ENCODE measurements at places on chromosomes 6 and 20. TPM values are rescaled to one million over a fixed set of nuclear protein-coding genes. Genes with fewer than 3 reads are reported as not detected.
A peak's percentile ranks its signal among the peaks of the same experiment; 100 is the strongest.

GRCh38 chr6:125867483-125867942 is 76.8 kb downstream of the NCOA7 start:
- peak; percentile 81 for DNase-seq

DNA sequence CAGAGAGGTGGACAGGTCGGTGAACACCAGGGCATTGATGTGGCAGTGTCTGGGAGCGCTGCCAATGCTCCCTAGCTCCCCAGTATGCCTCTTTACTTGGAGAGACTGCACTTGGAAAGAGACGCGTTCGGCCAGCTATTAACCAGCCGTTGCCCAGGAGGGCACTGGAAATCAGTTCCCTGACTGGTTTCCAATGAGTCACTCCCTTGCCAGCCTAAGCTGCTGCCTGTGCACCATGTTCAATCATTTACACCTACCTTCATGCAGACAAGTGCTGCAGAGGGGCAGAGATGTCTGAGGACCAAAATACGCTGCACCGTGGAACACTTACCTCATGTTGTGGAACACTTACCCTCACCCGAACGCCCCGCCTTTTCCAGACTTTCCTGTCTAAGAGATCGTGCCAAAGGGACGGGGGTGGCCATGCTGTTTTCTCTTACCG is 151.6 kb downstream of the SOBP start:
- DNase-seq: no peak

DNA sequence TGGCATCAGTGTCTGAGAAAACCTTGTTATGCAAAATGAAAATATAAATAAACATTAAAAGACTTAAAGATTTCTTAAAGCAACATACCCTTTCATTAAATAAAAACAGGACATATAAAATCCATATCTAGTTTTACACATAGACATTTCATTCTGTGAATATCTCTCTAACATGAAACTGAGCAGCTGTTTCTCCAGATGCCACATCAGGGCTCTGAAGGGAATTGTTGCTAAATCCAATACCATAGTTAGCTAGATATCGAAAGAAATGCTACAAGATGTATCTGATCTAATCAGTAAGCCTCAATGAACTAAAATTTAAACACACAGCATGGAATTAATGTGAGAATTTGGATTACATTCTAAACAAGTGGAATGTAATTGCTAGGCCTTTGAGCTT is 74.5 kb downstream of the SAMD5 start:
- DNase-seq: no peak

DNA sequence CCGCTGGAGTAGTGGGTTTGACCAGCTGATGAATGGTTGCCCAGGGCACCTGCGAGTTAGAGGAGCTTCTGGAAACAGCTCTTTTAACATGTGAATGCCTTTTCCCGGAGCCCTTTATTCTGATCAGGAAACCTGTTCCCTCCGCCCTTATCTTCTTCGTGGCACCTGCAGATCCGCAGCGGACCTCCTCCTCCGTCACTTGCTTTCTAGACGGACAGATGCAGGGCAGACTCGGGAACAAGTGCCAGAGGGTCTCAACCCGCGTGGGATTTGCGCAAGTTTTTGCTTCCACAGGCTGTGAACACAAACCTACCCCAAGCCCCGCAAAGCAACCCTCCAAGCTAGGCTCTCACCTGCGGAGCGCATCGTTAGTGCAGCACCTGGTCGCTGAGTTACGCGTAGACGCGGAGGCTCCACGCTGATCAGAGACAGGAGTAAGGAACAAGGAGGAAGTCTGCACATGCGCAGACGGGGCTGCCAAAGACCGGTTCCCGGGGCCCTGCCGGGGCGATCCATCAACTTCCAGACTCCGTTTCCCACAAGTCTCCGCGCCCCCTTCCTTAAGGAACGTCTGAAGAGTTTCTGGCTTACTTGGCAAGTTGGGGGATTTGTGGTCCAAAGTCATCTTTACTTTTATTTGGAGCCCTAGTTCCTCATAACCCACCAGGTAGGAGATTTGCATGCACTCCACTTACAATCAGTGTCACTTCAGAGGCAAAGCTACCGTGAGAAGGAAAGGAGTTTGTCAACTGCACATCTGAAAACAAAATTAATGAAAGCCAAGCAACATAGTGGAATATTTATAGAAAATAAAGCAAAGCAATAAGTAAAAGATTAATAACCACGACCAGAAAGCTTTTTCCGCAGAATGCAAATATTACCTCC is 52.7 kb upstream of the ELMO2 start:
- peak; percentile 94 for DNase-seq

DNA sequence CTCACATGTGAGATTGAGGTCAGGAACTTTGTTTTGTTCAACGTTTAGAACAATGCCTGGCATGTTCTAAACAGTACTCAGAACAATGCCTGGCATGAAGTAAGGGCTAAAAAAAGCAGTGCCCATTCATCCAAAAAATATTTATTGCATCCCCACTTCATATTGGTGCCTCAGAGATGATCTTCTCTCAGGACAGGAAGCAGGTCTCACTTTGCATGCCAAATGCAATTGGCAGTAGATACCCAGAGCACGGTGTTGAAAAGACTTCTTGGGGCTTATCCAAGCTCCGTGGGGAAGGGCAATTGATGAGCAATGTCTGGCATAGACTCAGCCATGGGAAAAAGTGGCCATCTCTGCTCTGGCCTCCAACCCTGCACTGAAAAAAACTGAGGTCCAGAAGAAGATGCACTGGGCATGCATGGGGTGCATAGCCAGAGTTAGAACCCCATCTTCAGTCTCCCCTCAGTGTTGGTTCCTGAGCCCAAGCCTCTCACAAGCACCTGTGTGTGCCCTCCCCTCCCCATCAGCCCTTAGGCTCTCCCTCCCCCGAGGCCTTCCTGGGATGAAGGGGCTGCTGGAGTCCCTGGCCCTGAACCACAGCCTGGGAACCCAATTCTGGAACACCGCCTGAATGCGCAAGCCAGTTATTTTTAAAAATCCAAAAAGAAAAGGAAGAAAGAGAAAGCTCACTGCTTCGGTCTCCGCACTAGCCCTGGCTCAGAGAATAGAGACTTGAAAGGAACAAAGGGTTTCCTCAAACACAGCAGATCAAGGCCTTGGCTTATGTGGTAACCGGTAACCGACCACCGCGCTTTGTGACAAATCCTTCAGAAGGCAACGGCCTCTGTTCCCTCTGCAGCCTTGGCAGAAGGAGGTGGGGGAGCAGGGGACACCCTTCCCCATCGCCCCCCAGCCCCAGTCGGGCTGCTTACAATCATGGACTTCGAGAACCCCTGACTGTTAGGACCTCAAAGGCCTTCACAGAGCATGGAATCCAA is 78.5 kb upstream of the SIRPA start:
- DNase-seq: no peak

GRCh38 chr6:130574146-130574545 is 208.3 kb downstream of the TMEM200A start:
- DNase-seq: no peak

DNA sequence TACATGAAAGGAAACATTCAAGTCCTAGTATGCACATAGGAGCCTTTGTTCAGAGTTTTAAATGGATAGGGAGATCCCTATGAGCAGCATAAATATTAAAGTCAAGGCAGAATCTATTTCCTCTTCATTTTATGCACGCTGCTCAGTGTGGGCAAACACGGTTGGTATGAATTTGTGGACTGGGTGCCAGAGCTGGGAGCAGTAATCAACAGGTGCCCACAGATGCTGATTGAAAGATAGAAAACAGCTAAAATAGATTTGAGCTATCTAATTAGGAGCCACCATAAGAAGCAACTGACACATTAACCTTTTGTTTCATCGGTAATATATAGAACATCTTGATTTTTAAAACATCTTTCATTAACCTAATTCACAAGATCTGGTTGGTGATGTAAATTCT is 175.5 kb downstream of the EYS start:
- no peak for DNase-seq

DNA sequence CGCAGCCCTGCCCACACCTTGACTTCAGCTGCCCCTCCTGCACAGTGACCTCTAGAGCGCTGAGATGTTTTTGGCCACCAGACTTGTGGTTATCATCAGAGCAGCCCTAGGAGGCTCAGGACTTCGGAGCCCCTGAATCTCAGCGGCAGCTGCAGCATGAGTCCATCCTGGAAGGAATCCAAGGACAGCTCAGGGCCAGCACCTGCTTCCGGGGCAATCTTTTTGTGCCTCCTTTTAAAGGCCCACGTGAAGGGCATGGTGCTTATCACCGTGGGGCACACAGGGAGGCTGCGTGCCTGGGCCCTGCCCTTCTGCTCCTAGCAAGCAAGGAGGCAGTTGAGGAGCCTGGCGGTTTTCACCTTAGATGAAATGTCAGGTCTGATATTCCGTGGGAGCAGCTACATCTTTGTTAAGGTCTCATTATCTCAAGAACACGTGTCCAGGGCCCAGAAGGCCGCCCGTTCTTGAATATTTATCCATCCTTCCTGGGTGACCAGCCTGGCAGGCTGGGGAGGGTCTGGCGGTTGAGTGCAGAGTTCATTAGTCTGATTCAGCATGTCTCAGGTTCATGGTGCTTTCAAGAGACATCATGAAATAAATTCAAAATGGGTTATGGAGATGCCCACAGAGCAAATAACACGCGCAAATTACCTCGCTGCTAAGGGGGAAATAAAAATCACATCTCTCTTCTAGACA is 392.4 kb downstream of the TAF4 start:
- DNase-seq: no peak

- DNase-seq: no peak
These were observed 936 bp upstream of the TMX4 start for GRCh38 chr20:8020314-8021079.

The GMPR gene
- total RNA-seq: 2.4 TPM

- no peak for DNase-seq
These were observed 19.0 kb upstream of the TLDC2 start for GRCh38 chr20:36856691-36857635.

DNA sequence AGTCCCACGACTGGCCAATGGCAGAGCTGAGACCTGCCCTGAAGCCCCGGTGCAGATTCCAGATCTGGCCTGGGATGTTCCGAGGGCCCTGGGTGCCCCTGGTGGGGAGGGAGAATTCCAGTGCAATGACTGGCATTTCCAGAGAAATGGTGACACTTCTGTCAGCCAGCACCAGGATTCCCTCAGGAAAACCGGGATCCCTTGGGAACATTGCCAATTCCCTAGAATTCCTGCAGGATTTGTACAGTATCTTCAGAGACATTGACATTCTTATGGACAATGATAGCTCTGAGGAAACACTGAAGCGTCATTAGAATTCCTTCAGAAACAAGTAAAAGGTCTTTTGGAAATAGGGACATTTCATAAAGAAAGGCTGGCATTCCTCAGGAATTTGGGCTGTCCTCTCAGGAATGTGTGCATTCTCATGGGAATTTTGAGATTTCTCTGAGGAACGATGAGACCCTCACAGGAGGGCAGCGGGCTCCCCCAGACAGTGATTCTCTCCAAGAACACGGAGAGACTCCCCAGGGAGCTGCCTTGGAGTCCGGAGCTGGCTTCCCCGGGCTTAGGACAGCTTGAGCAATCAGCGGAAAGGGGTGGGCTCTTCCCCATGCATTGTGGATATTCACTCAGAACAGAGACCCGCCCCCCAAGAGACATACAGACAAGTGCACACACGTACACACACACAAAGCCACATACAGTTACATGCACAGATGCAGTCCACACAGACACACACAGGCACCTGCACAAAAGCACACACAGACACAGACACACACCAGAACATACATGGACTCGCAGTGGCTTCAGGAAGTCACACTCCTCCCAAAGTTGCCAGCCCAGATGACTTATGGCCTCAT is 35.2 kb upstream of the BPIFA2 start:
- DNase-seq: peak; percentile 22

The DLL1 gene
- total RNA-seq: 20.7 TPM

DNA sequence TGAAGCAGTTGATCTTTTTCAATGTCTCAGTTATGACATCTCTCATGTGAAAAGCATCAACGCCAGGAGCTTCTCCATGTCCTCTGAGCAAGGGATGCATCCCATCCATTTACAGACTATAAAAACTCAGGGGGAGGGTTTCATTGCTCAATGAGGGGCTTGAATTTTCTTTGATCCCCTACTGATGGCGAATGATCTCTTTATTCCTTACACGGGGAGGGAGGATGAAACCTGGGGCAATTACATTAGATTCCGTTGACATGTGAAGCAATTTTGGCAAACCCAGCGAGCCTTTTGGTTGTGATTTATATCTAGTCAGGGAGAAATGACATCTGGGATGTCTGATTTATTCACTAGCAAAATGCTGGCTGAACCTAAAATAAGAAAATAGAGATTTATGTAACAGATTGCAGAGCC is 268.9 kb downstream of the HIVEP2 start:
- no peak for DNase-seq

DNA sequence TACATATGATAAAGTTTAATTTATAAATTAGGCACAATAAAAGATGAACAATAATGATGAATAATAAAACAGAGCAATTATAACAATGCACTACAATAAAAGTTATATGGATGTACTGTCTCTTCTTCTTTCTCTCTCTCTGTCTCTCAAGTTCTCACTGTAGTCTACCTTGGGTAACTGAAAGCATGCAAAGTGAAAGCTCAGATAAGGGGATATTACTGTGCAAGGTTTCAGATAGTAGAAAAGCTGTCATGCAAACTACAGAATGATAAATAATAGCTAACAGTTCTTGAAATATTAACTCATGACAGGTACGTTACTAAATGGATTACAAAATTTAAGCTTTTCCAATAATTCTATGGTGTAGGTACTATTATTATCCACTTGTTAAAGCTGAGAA is 311.9 kb upstream of the PRDM1 start:
- DNase-seq: no peak

The CD24 gene
- total RNA-seq: 937 TPM

DNA sequence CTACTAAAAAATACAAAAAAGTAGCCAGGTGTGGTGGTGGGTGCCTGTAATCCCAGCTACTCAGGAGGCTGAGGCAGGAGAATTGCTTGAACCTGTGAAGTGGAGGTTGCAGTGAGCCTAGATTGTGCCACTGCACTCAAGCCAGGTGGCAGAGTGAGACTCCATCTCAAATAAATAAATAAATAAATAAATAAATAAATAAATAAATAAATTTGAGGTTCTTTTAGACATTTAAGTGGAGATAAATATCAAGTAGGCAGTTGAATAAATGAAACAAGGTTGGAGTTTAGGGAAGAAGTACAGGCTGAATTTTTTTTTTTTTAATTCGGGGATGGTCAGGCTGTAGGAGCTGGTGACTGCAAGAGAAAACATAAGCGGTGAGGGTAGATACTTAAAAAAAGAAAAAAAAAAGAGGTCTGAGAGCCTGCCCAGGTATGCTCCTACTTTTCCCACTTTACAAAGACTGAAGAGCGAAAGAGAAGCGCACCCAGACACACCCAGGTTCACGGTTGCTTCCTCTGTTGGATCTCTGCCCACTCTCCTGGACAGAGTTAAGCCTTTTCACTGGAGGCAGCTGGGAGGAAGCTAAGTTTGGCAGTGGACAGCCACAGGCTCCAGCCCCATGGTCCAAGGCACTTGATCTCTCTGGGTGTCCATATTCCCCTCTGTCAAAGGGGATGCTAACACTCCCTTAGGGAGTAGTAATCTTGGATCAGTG is 100.9 kb upstream of the PRDM1 start:
- DNase-seq: no peak

GRCh38 chr6:169988769-169989550 is 237.5 kb downstream of the ERMARD start:
- no peak for DNase-seq

The LY6G6C gene
- total RNA-seq: 0.21 TPM

DNA sequence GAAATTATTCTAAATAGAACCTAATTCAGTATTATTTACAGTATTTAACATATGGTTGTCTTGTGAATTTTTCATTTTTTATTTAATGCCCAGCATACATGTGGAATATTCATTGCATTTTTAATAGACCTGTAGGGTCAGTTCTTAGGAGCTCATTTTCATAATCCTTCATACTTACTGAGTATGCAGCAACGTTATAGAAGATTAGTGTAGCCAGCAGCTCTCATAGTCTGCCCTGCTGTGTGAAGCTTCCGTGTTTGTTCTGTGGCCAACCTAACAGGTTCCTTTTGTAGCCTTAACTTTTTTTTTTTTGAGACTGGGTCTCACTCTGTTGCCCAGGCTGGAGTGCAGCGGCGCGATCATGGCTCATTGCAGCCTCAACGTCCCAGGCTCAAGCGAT is 261.4 kb downstream of the ARID1B start:
- no peak for DNase-seq
